ENCODE measurements at places on chromosomes 2 and 18.

DNA sequence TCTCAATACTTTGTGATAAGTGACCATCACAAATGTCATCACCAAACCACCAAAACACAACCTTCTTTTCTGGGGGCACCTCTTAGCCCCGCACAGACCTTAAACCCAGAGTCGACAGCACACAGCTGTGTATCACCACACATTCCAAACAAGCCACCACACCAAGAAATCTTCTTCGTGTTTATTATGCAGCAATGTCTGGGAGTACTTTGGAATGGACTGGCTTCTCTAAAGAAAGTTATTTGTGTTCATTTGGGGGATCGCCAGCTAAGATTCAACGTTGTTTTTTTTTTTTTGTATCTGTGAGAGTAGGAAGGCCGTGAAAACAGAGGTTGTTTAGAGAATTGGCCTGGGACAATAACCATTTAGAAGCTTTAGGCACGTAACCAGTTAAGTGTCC is 1.1 kb upstream of the MTA3 start:
- no peak for DNase-seq

- no peak for DNase-seq
Measured at GRCh38 chr2:105919191-105919811, 174.6 kb downstream of the NCK2 start.

DNA sequence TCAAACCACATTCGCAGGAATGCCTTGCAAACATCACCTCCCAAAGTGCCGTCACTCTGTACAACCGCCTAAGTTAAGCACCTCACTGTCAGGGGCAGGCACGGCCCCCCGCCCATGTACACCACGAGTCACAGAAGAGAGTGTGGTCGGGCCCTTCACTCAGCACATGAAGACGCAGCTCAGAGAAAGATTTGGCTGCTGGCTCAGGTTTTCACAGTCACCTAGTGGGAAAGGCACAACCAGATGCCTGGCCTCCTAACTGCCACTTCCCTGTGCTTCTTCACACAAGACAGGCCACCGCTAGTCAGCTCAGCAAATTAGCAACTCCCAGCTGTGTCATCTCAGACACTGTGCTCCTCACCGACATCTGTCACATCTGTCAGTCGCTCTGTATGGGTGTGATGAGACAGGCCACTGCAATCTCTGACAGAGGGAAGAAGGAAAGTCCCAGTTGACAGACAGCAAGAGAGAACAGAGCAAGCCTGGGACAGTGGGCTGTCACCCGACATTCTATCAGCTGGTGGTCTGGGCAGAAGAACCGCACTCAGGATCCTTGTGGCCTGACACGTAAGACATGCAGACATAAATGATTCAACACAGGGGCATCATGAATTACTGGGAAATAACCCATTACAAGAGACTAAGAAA is 60.8 kb downstream of the CRACDL start:
- DNase-seq, result no peak

DNA sequence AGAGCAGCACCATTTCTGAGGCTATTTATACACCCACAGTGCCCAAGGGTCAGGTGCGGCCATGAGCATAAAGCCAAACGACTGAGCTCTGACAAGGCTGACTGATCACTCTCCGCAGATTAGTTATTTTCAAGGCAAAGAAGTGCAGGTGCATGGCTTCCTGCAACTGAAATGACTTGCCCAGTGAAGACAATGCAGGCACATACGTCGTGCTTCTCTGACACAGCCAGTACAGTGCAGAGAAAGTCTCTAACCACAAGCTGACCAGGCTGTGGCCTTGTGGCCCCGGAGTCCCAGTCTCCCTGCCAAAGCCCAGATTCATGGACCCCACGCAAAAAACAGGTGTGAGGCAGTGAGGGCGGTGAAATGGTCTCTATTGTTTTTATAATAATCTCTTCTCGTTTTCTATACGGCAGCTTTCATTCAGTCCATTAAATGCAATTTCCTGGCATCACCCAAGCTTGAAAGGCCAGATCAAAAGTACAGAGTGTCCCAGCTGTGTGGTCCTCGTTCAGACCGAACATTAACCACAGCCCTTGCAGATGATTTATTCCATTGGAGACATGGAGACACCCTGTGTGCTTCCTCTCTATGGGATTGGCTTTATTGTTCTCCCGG is 447.0 kb upstream of the ID2 start:
- DNase-seq, result no peak

- no peak for DNase-seq
Measured at GRCh38 chr2:48448274-48449061, 81.5 kb upstream of the STON1 start.

DNA sequence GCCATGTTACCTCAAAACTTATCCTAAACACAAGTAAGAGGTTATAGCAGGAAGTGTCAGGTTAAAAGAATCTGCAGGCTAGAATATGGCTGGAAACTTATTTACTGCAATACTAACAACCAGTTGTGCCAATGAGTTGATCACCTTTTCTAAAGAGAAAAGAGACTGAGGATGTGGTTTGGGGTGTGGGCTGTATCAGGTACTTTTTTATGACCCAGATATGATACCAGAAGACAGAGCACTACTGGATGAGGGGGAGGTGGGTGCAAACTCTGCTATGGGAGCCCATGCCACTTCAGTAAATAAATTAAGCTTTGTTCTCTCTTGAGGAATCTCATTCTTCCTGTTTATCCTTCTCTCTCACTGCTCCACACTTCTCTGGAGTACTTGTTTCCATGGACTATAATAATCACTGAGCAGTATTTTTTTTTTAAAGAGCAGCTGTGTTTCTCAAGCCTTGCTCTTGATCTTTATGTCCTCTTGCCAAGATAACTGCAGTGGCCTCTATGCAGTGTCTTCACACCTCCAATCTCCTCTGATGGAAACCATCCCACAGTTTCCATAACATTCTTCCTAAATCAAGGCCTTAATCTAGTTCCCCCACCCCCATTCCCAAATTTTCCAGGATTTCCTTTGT is 51.2 kb upstream of the NOSTRIN start:
- no peak for DNase-seq

GRCh38 chr2:100888601-100889000 is 68.7 kb downstream of the NPAS2 start:
- no peak for DNase-seq

DNA sequence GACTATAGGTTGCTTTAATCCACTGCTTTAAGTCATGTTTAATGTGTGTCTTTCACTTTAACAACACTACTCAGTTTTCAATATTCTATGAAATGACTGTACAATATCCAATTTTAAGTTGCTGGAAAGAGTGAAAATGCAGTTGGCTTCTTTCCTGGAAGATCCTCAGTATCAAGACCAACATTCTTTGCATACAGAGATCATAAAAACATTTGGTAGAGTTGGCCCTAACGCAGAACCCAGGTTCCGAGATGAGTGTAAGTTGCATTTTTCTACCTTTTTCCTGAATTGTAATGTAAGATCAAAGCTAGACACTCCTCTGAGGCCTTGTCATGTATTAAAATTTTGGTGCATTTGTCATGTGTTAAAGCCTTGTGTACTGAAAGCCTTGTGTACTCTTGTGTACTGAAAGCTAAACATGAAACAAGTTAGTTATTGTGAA is 42.9 kb upstream of the TNFRSF11A start:
- no peak for DNase-seq

- no peak for DNase-seq
Measured at GRCh38 chr2:113105047-113105785, 22.2 kb upstream of the IL1RN start.

DNA sequence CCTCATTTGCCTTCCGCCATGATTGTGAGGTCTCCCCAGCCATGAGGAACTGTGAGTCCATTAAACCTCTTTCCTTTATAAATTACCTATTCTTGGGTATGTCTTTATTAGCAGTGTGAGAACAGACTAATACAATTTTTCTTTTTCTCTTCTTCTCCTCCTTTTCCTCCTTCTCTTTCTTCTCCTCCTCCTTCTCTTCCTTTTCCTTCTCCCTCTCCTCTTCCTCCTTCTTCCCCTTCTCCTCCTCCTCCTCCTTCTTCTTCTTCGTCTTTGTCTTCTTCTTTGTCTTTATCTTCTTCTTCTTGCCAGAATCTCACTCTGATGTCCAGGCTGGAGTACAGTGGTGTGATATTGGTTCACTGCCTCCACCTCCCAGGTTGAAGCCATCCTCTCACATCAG is 20.2 kb downstream of the SKA1 start:
- no peak for DNase-seq

- no peak for DNase-seq
Measured at GRCh38 chr2:10316860-10317259, 14.2 kb downstream of the HPCAL1 start.

- DNase-seq, result no peak
Measured at GRCh38 chr18:54812885-54813284, 15.4 kb upstream of the RAB27B start.

GRCh38 chr2:150298571-150299305 is 188.7 kb downstream of the RND3 start:
- DNase-seq, result no peak

- no peak for DNase-seq
Measured at GRCh38 chr2:187429989-187430388, 18.1 kb downstream of the CALCRL start.

GRCh38 chr2:174692256-174692919 is 71.9 kb downstream of the CHRNA1 start:
- DNase-seq, result no peak

DNA sequence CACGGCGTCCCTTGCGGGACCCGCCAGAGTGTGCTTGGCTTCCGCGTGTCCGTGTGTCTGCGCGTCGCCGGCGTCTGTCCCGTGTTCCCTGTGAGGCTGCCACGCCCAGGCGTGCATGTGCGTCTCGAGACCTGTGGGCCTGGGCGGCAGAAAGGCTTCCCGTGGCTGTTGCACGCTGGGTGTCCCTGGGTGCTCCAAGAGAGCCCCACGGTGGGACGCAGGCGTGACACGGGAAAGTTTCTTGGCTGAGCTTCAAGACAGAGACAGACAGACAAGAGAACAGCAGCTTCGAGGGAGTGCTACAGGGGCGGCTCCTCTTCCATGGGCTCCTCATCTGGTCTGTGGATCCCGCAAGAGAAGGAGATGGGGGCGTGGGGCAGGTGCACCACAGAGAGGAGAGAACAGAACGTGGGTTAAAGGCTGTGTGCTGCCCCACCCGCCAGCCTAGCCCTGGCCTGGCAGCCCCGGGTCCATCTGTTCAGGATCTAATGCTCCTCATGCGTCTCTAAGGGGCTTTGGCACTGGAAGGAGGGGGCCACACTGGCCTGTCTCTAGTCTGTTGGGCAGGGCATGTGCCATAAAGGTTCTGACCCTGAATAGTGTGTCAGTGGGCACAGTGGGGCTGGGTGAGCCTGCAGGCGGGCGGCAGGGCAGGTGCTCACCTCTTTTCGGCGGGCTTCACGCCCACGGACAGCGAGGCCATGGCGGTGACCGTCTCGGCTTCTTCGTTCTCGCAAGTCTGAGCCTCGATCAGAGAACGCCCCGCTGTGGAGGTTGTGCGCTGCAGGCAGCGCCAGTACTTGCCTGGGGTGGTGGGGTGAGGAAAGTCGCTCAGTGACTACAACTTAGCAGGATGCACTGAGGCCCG is 205.1 kb downstream of the TWIST2 start:
- DNase-seq, result no peak

DNA sequence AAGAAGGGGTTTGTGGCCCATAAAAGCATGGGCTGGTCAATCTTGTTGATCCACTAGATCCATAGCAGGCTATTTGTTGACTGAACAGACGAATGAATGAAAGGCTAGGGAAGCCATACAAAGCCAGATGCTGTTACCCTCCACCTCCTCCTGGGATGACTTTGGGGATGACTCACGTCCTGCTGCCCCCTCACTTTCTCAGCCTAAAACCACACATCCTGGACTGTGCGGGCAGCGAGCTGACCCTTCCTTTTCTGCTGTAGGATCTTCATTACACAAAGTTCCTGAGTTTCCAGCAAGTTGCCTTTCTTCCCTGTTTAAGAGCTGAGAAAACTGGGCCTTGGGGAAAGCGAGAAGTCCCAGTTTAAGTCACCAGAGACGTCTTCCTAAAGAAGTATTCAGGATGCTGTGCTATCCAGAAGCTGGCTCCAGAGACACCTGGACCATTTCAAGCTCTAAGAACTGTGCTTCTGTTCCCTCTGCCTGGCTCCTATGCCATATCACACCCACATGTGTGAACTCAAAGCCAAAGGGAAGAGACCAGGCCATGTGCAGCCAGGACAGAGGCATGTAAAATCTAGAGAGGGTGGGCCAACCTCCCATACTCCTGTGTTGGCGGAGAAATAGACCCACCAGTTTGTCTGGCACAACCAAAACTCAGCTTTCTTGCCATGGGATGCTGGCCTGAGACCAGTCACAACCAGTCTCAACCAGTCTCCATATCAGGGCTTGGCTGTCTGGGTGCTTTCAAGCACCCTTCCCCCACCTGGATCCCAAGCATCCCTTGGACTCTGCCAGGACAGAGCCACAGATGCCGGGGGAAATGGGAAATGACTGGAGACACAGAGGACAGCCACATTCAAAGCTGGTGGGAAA is 4.7 kb upstream of the SLC20A1 start:
- DNase-seq, result no peak

- no peak for DNase-seq
Measured at GRCh38 chr18:69617888-69618287, 217.2 kb downstream of the DOK6 start.

GRCh38 chr2:49044350-49045079 is 109.8 kb downstream of the FSHR start:
- no peak for DNase-seq

DNA sequence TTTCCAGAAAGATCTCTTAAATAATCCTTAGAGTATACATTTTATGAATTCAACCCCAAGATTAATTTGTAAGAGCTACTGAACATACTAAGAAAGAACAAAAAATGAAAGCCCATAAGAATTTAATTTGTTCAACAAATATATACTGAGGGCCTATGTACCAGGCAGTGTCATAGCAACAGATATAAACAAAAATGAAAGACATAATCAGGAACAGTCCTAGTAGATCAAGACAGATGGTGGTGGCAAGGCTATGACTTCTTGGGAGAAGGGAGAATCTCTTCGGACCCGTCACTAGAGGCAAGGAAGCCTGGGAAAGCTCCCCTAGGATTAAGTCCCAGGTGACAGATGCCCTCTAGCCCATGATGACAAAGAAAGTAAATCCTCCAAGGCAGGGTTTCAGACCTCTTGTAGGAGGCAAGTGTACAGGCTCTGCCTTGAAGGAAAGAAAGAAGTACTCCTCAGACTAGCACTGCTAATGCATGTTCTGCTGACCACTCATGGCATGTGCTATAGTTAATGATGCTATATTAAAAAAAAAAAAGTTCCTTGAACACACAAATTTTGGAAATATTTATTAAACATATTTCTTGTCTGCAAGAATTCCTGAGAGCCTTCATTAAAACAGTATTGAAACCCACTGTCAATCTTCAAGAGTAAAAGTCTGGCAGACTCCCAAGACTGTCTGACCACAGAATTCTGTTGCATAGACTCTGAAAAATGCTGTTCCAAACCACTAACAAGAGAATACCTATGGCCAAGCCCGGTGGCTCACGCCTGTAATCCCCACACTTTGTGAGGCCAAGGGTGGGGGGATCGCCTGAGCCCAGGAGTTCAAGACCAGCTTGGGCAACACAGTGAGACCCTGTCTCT is 31.5 kb downstream of the NOL10 start:
- no peak for DNase-seq
